ENCODE measurements at places on chromosomes 3 and 15.

DNA sequence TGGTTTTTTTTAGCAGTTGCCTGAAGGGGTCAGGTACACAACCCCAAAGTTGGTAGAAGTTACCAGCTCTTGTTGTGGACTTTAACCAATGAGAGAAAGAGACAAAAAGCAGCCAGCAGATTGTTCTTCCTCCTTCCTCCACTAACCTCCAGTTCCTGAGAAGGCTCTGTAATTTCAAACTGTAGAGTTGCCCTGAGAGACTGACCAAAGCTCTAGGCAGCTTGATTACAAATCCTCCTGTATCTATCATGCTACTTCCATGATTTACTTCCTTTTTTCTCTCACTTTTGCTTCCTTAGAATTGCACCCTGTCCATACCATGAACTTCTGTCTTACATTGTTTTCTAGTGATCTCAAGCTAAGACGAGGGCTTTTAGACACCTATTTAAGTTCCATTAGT lies 29.2 kb downstream of the NSUN3 start:
- DNase-seq: no peak

DNA sequence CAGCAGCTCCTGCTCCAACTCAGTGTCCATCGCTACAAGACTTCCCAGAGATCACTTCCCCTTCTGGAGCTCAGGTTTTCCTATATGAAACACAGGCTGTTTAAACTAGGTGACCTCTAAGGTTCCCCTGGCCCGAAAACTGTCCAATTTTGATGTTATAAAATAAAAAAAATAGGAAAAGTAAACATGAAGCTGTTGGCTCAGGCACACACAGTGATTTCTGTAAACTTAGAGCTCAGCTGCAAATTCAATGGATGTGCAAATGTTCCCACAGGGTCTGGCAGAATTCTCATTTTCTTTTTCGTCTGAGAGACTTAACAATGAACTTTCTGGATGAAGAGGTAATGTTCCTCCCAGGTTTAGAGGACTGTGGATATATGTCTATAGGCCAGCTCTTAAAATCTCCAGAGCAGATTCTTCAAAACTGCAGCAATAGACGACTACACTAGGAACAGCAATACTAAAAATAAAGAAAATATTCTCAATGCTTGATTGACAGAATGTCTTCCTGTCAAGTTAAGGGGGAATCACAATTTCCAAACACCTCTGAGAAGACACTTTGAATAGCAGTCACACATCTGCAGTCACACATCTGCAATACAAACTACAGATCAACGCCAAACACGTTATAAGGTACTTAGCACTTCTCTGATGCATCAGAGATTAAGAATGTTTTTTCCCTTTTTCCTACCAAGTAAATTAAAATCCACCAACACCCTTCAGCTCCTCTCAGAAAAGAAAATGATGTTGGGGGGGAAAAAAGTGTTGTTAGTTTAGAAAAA lies 2.8 kb downstream of the NUP210 start:
- DNase-seq: no peak

- no peak for DNase-seq
Measured at GRCh38 chr15:53506370-53506769, 253.1 kb downstream of the WDR72 start.

- no peak for DNase-seq
Measured at GRCh38 chr3:52250122-52250521, 4.6 kb downstream of the PPM1M start.

- no peak for DNase-seq
Measured at GRCh38 chr15:36067483-36068274, 511.7 kb upstream of the CDIN1 start.
